Stimulated activated CD8-positive, alpha-beta memory T cell treated with anti-CD3 and anti-CD28 coated beads, Interleukin-4, amount 100 ng/mL, for 1 hour (primary cell): ENCODE measurements at places on chromosomes 3 and 15.

- DNase-seq: no peak
Observed at GRCh38 chr3:54355800-54356199, 233.4 kb downstream of the CACNA2D3 start.

DNA sequence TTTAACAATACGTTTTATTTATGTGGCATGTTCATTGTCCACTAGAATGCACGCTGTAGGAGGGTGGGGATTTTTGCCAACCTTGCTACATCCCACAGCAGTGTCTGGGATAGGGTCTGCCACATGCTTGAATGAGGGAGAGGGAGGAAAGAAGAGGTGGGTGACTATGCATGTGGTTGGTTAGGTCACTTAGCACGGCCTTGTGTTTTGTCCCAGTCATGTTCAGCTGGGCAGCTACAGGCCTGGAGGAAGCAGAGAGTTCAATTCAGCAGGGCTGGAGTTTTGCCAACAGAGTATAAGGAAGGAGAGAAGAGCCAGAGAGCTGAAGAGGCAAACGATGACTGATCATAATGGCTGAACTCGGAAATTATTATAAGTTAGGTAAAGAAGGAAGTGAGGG lies 268.4 kb upstream of the NSMCE3 start:
- DNase-seq: no peak

GRCh38 chr15:65577129-65577996 lies 33.6 kb downstream of the INTS14 start:
- DNase-seq: no peak

- no peak for DNase-seq
Observed at GRCh38 chr3:138451595-138452162, 17.3 kb downstream of the ESYT3 start.

- no peak for DNase-seq
Observed at GRCh38 chr15:66046751-66047150, 177.5 kb downstream of the RAB11A start.

- DNase-seq: no peak
Observed at GRCh38 chr15:82298032-82298431, 35.4 kb downstream of the SAXO2 start.

DNA sequence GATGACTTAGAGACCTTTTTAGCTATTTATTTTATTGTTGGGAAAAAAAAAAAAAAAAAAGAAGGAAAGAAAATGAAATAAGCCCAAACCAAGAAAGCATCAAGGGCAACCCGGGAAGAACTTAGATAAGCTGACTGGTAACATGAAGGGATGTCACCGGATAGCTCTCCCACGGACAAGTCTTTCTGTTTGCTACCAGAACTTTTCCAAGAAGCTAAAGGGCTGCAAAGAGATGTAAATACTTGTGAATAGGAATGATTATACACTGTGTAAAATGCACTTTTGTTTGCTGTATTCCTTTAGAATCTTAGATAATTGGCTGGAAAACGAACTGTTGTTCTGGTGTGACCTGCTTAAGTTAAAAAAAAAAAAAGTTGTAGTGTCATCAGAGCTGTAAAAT lies 2.8 kb downstream of the FOXB1 start:
- no peak for DNase-seq

GRCh38 chr3:111867889-111868426 lies 8.9 kb downstream of the PHLDB2 start:
- DNase-seq: no peak

DNA sequence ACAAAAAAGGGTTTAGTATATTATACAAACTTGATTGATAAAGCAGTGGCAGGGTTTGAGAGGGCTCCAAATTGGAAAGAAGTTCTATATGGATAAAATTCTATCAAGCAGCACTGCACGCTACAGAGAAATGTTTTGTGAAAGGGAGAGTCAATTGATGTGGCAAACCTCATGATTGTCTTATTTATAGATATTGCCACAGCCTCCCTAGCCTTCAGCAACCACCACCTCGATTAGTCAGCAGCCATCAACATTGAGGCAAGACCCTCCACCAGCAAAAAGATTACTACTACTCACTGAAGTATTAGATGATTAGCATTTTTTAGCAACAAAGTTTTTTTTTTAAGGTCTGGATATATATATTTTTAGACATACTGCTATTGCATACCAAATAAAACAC lies 296.7 kb downstream of the CHST2 start:
- DNase-seq: no peak

GRCh38 chr3:197926418-197926817 lies 23.6 kb upstream of the RPL35A start:
- no peak for DNase-seq

DNA sequence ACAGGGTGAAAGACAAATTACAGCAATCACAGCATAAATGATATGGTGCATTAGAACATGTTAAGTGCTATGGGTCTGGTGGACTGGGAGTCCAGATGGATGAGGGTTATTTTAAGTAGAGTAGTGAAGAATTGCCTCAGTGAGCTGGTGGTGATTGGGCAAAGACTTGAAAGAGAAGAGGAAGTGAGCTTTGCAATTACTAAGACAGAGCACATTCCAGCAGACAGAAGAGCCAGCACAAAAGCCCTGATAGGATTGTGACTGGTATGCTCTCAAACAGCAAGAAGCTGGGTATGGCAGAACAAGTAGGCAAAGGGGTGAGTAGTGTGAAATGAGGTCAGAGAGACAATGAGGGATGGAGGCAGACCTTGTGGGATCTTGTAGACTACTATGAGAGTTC lies 2.1 kb upstream of the ACKR4 start:
- no peak for DNase-seq

- DNase-seq: no peak
Observed at GRCh38 chr3:189698811-189699210, 67.6 kb downstream of the TP63 start.

GRCh38 chr3:171729452-171730334 lies 80.6 kb downstream of the PLD1 start:
- DNase-seq: no peak
